ENCODE measurements at places on chromosomes 1 and 21.
A peak's percentile ranks its signal among the peaks of the same experiment; 100 is the strongest.

DNA sequence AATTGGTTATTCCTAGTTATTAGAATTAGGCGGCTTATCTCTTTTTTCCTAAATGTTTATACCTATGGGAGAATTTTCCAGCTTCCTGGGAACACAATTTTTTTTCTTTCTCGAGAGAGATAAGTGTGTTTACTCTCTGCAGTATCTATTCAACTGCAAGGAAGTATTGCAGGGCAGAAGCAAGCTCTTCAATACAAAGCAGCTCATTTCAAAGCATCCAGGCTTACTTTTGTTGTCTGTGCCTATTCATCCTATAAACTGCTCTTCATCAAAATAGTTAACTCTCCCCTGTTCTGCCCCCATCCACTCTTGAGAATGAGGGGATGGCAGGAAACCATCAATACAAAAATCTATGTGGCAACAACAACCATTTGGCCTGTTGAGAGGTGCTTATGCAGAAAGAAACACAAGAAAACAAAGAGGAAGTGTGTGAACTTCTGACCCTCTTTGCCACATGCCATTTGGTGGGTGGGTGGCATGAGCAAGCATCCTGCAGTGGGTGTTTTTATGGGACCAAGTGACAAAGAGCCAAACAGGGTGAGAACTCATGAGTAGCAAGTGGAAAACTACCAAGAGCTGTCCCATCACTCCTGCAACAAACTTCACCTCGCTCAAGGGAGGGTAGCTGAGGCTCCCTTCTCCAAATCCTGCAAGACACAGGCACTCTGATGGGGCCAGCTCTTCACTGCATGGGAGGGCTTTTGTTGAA is 50.6 kb upstream of the MRPS6 start:
- no peak for DNase-seq

- DNase-seq, result peak; percentile 67
Observed at GRCh38 chr1:157195521-157196244, 57.5 kb upstream of the ETV3 start.

DNA sequence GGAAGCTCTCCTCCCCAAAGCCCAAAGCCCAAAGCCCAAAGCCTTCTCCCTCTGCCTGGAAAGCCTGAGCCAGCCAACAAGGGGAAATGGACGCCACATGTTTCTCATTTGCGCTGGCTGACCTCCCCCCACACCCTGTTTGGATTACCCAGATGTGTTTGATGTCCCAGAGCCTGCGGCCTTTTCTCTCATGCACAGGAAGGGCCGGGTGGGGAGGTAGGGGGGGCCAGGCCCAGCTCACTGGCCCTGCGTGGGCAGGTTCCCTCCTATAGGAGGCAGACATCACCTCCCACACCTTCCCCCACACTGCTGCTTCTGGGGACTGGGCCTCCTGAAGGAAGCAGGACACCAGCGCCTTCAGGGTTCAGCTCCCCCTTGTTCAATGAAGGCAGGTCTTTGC is 116.3 kb downstream of the NAV1 start:
- no peak for DNase-seq

DNA sequence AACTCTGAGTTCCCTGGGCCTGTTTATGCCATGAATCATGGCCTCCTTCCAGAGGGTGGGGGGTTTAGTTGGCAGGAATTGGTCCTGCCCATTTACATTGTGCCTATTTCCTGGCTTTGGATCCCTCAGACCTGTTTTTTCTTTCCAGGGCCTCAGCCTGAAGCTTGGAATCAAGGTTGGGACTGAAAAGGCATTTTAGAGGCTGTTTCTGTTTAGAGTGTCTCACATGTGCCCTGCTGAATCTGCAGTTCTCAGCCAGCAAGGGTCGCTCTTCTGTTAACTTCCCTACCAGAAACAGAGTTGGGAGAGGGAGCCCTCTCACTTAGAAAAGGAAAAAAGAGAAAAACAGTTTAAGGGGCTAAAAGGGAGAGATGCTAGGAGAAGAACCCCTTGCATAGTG is 191.1 kb downstream of the PTPRC start:
- no peak for DNase-seq

- DNase-seq, result no peak
Observed at GRCh38 chr1:21657456-21658190, 11.5 kb downstream of the RAP1GAP start.

DNA sequence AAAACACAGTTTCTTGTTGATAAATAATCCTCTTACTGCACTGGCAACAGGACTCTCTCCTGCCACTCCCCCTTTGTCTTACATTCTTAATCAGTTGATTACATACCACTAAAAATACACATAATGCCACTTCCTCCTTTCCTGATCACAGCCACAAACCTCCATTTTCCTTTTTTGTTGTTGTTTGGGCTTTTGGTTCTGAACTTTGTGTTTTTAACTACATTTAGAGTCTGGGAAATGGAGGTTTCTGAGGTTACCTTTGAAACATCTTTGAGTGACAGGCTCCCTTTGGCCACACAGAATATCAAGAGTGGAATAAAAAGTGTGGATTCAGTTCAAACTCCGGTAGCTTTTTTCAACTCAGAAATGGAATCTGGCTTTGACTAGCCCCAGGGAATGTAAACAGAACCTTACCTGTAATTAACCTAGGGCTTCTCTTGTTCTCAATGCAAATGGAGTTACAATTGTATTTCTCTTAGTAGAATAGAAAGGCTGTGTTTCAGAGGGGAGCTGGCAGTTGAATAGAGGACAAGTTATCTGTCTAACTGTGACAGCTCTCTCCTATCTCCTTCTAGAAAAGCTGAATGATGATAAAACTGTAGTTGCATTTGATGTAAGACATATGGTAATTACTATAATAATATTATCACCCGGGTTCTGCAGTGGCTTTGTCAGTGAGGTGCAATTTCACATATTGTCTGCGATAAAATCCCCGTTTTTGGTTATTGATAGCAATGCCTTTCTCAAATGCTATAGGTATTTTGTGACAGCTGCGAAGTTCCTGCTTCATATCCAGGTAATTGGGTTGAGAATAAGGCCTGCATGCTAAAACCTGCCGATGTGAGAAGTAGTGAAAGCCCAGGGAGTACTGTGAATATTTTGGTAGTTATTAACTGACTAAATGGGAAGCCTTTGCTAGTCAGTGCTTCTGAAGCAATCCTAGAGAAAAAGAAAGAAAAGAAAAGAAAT is 66.9 kb downstream of the ST6GALNAC5 start:
- no peak for DNase-seq

GRCh38 chr1:246503341-246503740 is 3.7 kb downstream of the SMYD3 start:
- DNase-seq, result no peak

GRCh38 chr1:54394104-54394503 is 12.1 kb downstream of the SSBP3 start:
- DNase-seq, result no peak

GRCh38 chr1:184352776-184353175 is 34.1 kb upstream of the C1orf21 start:
- DNase-seq, result no peak

GRCh38 chr1:208465266-208465665 is 221.1 kb upstream of the PLXNA2 start:
- no peak for DNase-seq

- DNase-seq, result no peak
Observed at GRCh38 chr1:76247261-76247852, 172.8 kb downstream of the ST6GALNAC3 start.

DNA sequence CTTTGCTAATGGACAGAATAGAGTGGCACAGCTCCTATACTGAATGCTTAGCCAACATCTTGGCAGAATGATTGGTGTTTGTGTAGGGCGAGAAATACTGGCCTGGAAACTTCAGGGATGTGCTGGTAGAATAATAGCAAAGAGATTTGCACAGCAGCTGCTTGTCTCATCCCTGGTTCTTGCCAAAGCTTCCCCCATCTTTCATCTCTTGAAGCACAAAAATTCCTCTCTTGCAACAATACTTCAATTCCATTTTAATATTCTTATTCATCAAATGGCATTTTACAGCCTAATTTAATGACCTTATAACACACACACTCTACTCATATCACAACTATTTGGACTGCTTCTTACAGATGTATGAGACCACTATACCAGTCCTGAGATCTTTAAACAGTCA is 37.7 kb downstream of the LHX8 start:
- DNase-seq, result no peak

- no peak for DNase-seq
Observed at GRCh38 chr1:18725231-18725895, 94.7 kb downstream of the PAX7 start.

GRCh38 chr1:14426854-14427253 is 171.6 kb upstream of the KAZN start:
- no peak for DNase-seq

DNA sequence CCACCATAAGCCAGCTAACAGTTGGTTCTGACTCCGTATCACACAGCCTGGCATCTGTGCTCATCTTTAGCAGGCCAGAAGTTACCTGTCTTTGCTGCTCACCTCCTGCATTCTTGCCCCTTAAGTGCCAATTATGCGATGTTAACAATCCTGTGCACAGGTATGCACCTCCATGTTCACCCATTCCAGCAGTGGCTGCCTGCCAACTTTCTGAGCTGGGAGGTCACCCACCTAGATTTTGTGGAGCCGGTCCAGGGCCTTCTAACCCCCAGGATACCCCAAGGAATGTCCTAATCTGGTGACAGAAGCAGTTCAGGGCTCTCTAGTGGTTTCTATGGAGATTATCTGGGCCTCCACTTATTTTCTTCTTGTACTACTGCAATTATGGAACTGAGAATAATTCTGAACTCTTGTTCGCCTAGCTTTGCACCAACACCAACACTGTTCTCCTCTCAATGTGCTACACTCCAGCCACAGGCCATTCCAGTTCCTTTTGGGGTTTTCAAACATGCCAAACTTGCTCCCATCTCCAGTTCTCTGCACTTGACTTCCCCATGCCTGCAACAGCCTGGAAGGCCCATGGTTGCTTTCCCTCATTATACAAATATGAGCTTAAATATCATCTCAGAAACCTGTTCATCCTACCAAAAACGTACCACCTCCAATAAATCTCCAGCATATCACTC is 9.0 kb downstream of the BCAR3 start:
- DNase-seq, result no peak

- DNase-seq, result no peak
Observed at GRCh38 chr1:9225411-9225785, 9.2 kb upstream of the H6PD start.

DNA sequence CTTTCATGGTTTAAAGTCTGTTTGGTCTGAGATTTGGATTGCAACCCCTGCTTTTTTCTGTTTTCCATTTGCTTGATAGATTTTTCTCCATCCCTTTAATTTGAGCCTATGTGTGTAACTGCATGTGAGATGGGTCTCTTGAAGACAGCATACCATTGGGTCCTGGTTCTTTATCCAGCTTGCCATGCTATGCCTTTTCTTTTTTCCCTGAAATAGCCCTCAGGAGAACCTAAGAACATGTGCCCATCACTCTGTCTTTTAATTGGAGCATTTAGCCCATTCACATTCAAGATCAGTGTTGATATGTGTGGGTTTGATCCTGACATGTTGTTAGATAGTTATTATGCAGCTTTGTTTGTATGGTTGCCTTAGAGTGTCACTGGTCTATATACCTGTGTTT is 21.7 kb upstream of the DENND1B start:
- no peak for DNase-seq

GRCh38 chr21:35559128-35559828 is 501.0 kb downstream of the SETD4 start:
- no peak for DNase-seq

- DNase-seq, result no peak
Observed at GRCh38 chr1:8061673-8062386, 35.7 kb upstream of the ERRFI1 start.

- DNase-seq, result no peak
Observed at GRCh38 chr1:54846716-54847284, 40.2 kb downstream of the DHCR24 start.

- no peak for DNase-seq
Observed at GRCh38 chr1:58017641-58018040, 528.9 kb downstream of the OMA1 start.

DNA sequence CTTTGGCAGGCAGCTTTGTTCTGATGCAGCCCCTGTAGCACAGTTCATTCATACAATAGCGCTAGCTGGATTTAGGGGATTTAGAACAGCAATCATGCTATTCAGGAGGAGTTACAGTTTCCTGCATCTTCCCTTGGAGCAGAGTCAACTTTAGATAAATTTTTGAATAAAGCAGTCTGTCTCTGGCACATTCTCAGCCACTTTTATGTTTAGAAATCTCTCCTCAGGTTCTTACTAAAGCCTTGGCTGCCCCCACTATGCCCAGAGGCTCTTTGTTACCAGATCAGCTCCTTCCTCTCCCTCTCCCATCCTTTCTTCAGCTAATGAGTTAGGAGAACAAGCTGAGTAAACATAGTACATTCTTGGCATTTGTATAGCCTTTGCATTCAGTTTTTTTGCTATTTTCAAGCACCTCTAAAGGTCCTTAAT is 17.0 kb upstream of the PIGC start:
- DNase-seq, result no peak

DNA sequence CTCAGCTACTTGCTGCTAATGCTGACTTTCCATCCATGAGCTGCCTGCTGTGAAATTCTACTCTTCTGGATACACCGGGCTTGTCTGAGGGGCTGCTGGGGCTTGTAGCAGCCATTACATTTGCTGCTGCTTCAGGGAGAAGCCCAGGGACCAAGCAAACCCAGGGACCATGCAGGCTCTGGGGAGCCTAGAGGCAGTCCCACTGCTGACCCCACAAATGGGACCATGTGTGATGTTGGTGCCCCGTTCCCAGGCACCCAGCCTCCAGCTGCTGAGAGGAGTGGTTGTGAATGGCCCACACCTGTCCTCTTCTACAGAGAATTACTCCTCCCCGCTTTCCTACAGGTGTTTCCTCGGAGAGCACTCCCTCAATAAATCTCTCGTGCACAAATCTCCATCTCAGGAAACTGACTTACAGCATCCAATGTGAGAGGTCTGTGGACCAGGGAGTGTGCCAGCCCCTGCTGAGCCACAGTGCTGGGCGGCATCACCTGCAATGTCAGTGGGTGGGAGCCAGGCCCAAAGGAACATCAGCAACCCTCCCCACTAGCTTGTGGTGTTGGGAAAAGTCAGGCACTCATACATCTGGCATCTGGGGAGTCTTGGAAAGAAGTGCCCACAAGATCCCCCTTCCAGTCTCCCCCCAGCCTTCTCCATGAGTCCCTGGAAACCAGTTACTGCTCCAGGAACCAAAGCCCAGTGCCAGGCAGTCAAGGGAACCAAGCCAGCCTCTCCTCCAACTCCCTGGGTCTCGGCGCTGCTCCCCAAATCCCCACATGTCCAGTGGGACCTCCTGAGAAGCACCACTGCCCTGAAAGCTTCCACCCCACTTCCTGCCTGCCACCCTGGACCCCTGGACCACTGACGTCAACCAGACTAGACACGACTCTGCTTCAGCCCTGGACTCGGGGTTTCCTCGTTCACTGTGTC is 65.1 kb downstream of the TCP10L start:
- DNase-seq, result no peak

DNA sequence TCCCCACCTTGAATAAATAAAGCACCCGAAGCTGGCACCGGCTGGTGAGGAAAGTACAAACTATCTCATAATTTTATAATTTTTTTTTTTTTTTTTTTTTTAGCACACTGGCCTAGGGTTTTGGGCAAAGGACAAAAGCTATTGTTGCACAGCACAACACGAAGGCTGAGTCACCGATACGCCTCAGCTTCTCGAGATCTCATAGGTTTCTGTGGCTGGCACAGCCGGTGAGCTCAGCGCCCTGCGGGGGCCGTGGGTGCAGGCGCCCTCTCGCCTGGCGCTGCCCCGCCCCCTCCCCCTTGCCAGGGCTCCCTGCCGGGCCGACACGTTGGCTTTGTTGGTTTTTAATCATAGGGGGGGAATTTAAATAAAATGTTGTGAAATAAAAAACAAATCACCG is 17.2 kb downstream of the CASZ1 start:
- DNase-seq, result no peak
